ENCODE measurements at places on chromosomes 16 and 17.

GRCh38 chr16:51982715-51983680 lies 563.9 kb downstream of the TOX3 start:
- DNase-seq, result peak; percentile 72

- no peak for DNase-seq
These were observed 627.4 kb downstream of the KCNJ2 start for GRCh38 chr17:70796757-70797156.

DNA sequence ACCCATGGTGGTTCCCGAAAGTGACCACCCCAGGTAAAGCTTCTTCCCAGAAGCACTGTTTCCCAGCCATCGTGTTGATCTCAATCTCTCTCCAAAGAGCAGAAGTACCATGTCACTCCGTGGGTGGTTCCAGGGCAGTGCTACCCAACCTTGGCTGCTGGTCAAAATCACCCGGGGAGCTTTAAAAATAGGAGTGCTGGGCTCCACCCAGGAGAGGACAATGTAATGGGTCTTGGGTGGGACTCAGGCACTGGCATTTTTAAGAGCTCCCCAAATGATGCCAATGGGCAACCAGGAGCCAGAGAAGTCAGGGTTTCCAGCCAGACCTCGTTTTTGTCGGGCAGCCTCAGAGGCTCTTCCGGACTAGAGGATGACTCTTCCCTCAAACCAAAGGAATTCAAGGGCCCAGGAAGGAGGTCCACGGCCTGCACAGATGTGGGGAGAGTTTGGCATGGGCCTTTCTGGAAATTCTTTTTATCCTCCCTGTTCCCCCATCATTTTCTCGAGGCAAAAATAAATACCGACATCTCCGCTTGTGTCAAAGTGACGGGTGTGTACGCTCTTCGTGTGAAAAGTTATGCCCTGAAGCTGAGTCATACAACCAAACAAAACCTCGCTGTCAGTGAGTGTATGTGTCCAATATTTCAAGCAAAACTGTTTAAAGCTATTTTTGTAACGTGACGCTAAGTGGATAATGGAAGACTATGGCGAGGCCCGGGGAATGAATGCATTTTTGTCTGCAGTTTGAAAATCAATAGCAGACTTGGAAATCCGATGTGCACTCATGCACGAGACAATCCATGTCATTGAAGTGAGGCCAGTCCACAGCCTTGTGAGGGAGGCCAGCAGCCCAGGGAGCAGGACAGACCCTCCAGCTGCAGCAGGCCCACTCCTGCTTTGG lies 364.1 kb downstream of the FOXL1 start:
- no peak for DNase-seq

- DNase-seq, result no peak
These were observed 56.3 kb upstream of the ARL4D start for GRCh38 chr17:43342589-43342890.

GRCh38 chr17:50474523-50474922 lies 4.1 kb upstream of the RSAD1 start:
- no peak for DNase-seq

Measured in Calu3 (cell line).